Nephron progenitor cell (in vitro differentiated cells): ENCODE measurements at places on chromosomes 12 and 14.

DNA sequence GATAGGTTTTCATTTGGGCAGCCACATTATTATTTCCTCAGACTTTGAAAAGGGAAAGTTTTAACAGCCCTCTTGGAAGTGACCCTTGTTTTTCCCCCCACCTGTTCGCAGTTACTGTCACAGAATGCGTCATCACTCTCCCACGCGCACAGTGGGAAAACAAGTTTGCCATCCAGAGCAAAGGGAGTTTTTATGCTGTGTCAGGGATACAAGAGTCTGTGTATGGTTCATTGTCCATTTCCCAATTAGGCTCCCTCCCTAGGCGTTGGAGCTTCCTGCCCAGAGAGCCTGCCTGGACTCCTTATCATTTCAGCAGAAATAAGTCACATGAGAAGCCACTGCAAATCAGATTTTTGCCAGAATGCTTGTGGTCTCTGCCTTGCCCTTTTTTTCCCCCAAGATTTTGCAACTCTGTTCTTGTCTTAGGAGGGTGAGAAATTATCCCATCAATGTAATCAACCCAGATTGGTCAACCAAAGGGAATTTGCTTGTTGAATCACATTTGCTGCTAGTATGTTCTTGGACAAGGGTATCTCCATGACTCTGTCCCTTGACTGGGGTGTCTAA lies 104.1 kb downstream of the IGF1 start:
- no peak for DNase-seq

DNA sequence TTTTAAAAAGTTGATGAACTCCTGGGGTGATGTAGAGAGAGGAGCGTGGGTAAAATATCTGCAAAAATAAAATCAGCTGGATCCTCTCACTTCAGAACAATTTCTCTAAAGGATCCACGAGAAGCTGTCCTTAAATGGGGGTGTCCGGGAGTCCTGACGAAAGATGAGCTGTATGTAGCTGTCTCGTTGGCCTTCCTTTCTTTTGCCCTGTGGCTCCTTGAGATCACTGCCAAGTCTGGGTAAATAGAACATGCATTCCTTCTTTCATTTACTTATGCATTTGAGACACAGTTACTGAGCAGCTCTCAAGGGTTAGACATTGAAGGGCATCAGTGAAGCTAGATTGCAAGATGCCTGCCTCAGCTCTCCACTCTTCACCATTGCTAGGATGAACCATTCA lies 35.2 kb upstream of the TXNRD1 start:
- DNase-seq, result no peak

GRCh38 chr12:1760566-1761382 lies 59.6 kb upstream of the LRTM2 start:
- DNase-seq, result no peak

- DNase-seq, result no peak
These were observed 127.2 kb downstream of the OTOGL start for GRCh38 chr12:80226576-80226975.

GRCh38 chr14:67575684-67576083 lies 24.4 kb downstream of the PIGH start:
- DNase-seq, result no peak

- DNase-seq, result peak; percentile 85
These were observed at the start of gene DHRS4 for GRCh38 chr14:23953464-23954278. TSS of gene DHRS4 (plus strand) at chr14:23953770. CDS start at chr14:23953789, 19 bp downstream.

DNA sequence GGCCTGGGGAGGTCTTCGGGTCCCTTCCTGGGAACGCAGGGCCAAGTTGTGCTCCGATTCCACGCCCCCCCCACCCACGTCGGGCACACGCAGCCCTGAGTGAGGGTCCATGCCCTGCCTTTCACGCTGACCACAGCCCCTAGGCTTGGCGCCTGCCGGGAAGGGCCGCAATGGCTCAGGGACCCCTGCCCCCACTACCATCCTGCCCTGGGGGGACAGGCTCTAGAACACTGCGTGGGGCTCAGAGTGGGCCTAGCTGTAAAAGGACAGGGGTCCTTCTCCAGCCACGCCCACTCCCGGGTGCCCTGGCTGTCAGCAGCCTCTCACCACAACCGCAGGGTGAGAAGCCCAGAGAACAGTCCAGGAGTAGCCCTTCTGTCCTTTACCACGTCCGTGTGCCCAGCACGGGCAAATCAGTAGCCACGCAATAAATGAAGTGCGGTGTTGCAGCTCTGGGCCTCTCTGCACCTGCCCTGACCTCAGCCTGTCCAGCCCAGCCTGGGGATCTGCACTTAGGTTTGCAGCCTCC lies 9.4 kb upstream of the GPR68 start:
- peak; percentile 42 for DNase-seq
